Dermis blood vessel endothelial cell (primary cell): ENCODE measurements at places on chromosomes 6 and 20. TPM values are rescaled to one million over a fixed set of nuclear protein-coding genes. Genes with fewer than 3 reads are reported as not detected.

DNA sequence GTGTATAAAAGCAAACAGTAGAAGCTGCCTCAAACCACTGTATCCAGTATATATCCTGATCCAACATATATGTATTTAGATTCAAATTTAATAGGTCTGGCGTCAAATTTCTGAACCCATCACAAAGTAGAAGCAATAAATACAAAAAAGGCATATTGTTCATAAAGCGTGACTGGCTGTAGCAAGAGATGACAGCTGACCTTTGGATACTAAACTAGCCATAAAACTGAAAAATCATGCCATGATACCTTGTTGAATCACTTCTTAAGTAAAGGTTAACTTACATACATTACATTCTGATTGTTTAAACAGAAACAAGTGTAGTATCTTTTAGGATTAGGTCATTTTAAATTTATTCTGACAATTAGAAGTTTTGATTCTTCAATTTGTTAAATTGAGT lies 372.0 kb upstream of the FLRT3 start:
- no peak for DNase-seq

DNA sequence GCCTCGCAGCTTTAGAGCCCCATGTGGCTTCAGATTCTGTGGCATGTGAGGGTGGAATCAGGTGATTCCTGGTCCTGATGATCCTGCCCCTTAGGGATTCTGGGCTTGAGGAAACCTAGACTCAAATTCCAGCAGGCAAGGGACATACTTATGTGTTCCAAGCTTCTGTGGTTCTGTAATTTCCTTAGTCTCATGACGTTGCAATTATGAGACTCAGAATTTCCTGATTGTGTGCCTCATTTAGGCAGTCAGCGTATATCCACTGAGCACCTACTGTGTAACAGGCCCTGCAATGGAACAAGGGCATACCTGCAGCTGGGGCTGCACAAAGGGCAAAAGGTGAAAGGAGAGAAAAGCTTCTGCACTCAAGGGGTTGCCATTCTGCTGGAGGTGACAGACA lies 11.6 kb upstream of the BPIFB4 start:
- DNase-seq = no peak

- no peak for DNase-seq
These were observed 39.5 kb downstream of the GHRH start for GRCh38 chr20:37222086-37222485.

DNA sequence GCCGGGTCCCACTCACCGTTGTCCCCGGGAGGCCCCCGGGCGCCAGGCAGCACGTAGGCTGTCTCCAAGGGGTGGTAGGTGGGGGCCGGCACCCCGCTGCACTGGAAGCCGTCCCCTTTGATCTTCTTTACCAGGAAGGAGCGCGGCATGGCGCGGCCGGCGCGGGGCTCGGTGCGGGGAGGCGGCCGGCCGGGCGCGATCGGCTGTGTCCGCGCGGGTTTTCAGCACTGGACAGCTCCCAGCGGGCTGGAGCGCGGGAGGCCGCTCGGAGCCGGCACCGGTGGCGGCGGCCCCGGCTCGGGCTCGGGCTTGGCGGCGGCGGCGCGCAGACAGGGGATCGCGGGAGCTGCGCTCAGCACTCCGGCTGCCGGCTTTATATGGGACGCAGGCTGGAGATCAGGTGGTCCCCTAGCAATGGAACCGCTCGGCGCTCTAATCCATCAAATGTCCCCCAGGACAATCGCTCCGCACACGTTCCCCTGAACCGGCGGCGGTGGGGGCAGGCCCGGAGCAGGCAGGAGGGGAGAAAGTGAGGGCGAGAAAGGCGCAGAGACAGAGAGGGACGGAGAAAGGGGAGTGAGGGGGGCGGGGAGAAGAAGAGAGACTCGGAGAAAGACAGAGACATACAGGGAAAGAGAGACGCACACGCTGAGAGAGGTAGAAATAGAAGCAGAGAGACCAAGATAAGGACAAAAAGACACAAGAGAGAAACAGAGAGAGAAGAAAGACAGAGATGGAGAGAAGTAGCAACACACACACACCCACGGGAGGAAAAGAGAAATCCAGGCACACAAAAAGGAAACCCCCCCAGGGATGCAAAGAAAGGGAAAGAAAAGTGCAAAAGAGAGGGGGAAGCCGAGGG lies at the start of gene SCRT2:
Gene SCRT2, minus strand, starts transcription at position 350 of the 862 bp plus-strand sequence. Its CDS starts 201 bp downstream, at position 149.
- peak; percentile 80 for DNase-seq

GRCh38 chr6:21801446-21802174 lies 208.1 kb downstream of the SOX4 start:
- no peak for DNase-seq

GRCh38 chr6:50451826-50452400 lies 261.4 kb upstream of the TFAP2D start:
- no peak for DNase-seq

GRCh38 chr6:1993042-1993441 lies 252.4 kb downstream of the GMDS start:
- no peak for DNase-seq

- no peak for DNase-seq
These were observed 46.2 kb upstream of the ZNF217 start for GRCh38 chr20:53639647-53640440.

Gene TPD52L2
- total RNA-seq = 169 and 181 TPM in 2 replicates

Gene SLPI
- 0.70 and 2.0 TPM in 2 replicates for total RNA-seq

Gene TP53TG5
- not detected in 2 replicates for total RNA-seq

Gene SMLR1
- total RNA-seq = not detected in 2 replicates
